ENCODE measurements at places on chromosomes 16 and 17. TPM values are rescaled to one million over a fixed set of nuclear protein-coding genes. Genes with fewer than 3 reads are reported as not detected.

Gene RCVRN
- total RNA-seq, result not detected

Gene TANC2
- 6.8 TPM for total RNA-seq

Gene GAS7
- 3.3 TPM for total RNA-seq

Gene TRPV3
- 0.79 TPM for total RNA-seq

Gene RETREG3
- total RNA-seq, result 39.7 TPM

Gene TPPP3
- not detected for total RNA-seq

Gene KRT16
- total RNA-seq, result not detected

Gene TTYH2
- 17.1 TPM for total RNA-seq

Measured in CD8-positive, alpha-beta memory T cell (primary cell).